ENCODE measurements at places on chromosomes 4 and X.

- no peak for DNase-seq
Measured at GRCh38 chr4:53049528-53049927, 187.4 kb downstream of the RASL11B start.

DNA sequence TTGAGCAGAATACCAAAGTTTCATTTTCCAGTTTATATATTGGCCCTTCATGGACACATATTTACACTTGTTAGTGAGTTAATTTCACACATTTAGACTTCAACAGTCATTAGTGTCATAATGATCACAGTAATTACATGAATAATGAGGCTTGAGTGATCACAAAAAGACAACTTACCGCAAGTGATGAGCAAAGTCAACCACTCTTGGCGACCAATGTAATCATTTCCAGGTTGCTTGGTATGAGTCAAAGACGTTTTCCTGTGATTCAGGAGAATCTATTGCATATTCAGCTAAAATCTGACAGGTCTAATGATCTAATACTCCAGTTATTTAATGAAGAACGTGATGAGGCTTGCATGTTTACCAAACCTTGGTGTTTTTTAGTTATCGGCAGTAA is 407.9 kb upstream of the TENM3 start:
- no peak for DNase-seq

- no peak for DNase-seq
Measured at GRCh38 chr4:25423548-25423947, 46.5 kb downstream of the ANAPC4 start.

GRCh38 chrX:119067023-119067739 is 5.6 kb upstream of the CT47C1 start:
- no peak for DNase-seq

GRCh38 chrX:105190252-105190853 is 30.1 kb downstream of the TEX13A start:
- DNase-seq: no peak

GRCh38 chr4:5866841-5867813 is 25.8 kb downstream of the CRMP1 start:
- no peak for DNase-seq

- DNase-seq: no peak
Measured at GRCh38 chr4:58587856-58588255, 1477.7 kb upstream of the IGFBP7 start.

- no peak for DNase-seq
Measured at GRCh38 chrX:53281321-53281822, at the start of gene IQSEC2. TSS of gene IQSEC2 (minus strand) at chrX:53281584.

GRCh38 chr4:39730072-39730471 is 32.1 kb downstream of the UBE2K start:
- DNase-seq: no peak

DNA sequence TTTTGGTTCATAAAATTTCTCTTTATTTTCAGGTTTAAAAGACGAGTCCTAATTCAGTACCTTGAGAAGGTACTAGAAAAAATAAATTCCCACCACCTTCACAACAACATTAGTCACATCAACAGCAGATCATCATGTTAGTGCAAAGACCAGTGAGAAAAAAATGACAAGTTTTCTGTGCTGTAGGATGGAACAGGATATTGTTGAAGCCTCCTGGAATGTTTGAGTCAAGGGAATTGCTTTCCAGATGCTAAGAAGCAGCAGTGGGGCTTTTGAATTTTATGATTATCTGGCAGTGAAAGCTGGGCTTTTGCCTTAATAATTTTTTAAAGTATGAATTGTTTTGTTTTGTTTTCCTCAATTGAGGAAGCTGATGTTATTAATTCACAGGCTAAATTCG is 61.0 kb downstream of the INTS6L start:
- no peak for DNase-seq

GRCh38 chr4:127622621-127622920 is 10.2 kb upstream of the INTU start:
- no peak for DNase-seq

DNA sequence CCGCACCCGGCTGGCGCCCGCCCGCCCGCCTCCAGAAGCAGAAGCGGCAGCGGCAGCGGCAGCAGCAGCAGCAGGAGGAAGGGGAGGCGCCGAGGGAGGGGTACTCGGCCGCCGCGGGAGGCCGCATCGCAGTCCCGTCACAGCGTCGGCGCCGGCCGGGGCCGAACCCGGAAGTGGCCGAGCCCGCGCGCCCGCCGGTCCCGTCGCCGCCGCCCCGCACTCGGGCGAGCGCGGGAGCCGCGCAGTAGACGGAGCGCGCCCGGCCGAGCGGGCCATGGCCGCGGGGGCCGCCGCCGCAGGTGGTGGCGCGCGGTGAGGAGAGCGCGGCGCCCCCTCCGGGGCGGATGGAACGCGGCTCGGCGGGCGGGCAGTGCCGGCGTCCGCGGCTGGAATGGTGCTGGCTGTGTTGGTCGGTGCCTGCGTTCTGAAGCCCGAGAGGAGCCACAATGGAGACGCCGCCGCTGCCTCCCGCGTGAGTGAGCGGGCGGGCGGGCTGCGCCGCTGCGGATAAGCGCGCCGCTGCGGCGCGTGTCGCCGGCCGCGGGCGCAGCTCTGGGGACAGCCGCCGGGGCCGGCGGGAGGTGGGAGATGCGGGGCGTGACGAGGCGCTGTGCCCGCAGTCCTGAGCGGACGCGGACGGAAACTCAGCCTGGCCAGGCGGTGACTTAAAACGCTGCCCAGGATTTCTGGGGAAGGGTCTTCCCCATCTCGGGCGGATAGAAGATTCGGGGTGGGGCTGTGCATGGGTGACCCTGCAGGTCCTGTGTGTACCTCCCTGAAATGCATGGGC is at the start of gene KLHL2:
Gene KLHL2, plus strand, starts transcription at position 131 of the 790 bp plus-strand sequence. Its CDS starts 316 bp downstream, at position 447.
- peak; percentile 40 for DNase-seq

DNA sequence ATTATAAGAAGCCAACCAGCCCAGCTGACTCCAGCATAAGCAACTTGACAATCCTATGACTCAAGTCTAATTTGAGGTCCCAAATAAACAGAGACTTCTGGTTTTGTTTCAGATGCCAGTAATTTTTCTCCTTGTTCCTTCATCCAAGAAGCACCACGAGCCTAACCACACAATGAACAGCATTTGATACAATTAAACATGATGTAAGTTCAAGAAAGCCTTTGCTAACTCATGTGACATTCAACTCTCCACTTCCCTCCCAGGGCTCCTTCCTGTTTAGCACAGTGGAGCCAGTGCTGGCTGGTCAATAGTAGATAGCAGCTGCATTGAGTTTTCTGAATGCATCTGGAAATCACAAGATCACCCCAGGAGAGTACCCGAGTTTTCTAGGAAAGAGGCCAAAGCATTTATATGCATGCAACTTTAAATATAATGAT is 206.3 kb downstream of the ARHGAP24 start:
- no peak for DNase-seq

DNA sequence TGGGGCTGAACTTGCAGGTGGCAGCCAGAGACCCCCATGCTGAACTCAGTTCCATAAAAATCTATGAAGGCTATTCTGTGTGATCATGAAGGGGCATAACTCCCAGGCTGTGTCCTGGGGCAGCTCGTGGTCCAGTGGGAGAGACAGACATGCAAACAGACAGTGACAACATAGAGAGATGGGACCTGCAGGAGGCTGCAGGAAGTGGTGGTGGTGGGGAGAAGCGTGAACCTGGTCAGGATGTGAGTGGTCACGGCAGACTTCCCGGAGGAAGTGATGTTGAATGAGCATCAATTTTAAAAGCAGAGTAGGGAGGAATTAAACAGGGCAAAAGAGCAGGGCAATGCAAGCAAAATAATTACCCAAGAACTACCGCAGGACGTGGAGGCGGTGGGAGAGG is 23.2 kb upstream of the SORCS2 start:
- no peak for DNase-seq

DNA sequence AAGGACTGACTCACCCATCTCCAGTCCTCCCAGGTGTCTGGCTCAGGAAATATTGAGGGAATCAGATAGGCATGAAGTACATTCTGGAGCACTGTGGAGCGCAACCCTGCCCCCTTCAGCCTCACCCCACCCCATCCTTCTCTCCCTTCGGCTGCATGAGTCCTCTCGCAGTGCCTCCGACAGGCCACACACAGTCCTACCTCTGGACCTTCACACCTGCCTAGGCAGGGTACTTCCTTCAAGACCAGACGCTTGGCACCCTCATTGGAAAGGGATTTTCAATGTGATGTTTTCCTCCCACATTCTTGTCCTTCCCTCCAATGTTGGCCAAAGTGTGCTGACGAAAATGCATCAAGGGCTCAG is 26.8 kb upstream of the PPP2R2C start:
- DNase-seq: no peak

GRCh38 chr4:185713272-185713671 is 98.7 kb downstream of the SORBS2 start:
- no peak for DNase-seq

DNA sequence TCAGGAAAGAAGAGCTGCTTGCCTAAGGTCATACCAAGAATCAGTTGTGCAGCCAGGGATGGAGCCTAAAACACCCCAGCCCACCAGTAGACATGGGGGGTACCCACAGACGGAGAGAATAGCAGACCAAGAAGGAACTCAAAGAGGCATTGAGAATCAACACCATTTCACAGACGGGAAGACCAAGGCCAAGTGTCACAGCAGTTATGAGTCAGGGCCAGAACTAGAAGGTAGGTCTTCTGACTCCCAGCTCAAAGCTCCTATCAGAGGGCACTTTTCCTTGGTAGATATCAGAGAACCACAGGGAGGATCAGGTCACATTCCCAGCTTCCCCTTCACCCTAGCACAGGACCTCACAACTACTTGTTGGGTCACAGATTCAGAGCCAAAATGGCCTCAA is 14.5 kb downstream of the OTUD5 start:
- no peak for DNase-seq

- DNase-seq: no peak
Measured at GRCh38 chrX:129574214-129574613, 34.2 kb downstream of the OCRL start.

GRCh38 chr4:89008166-89008565 is 48.8 kb downstream of the FAM13A start:
- DNase-seq: no peak

GRCh38 chrX:108584617-108585211 is 145.1 kb downstream of the COL4A5 start:
- DNase-seq: no peak

DNA sequence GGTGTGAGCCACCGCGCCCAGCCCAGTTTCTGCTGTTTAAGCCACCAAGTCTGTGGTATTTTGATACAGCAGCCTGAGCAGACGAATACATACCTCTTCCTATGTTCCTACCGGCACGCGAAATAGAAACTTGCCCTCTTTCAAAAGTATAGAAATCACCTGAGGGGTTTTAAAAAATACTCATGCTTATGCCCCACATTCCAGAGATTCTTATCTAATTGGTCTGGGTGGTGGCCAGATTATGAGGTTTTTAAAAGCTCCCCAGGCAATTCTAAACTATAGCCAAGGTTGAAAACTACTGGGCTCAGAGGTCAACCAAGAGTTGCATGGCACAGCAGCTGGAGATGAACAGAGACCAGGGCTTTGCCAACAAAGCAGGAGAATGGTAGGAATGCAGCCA is 24.9 kb upstream of the HUWE1 start:
- DNase-seq: no peak

DNA sequence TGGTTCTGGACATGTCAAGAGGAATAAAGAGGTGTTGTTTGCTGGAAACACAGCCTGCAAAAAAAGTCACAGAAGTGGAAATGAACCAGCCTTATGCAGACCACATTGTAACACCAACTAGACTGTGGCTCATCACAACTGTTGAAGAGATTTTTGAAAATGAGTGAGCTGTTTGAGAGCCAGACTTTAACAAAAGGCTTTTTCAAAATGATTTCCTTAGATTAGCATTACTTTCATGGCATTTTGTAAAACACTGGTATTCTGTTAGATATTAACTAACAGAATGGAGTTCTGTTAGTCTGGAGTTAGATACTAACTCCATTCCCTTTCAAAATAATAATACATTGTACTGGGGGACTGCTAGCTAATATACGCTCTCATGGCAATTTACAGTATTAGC is 60.6 kb upstream of the GABRA2 start:
- no peak for DNase-seq

GRCh38 chrX:66633541-66633940 is 5.3 kb downstream of the EDA2R start:
- DNase-seq: no peak

DNA sequence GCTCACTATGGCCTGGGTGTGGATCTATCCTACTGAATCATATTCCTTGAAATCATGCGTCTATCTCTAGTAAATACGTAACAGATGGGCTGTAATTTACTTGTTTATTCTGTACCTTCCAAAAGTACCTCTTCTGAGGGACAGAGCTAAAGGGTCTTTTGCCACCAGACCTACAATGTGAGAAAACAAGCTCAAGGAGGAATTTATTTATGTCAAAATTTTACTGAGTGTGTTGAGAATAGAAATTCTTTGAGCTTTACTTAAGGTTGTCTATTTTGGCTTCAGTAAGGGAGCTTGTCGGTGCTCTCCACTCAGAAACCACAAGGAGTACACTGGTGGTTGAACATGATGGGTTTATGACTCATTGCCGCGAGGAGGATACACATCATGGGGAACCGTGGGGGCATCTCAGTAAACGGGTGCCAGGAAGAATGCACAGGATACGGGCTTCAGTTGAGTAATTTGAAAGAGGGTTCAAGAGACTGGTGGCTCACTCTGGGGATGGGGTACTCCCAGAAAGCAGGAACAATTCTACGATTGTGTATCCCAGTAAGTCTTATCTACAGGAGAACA is 3.0 kb downstream of the ANK2 start:
- DNase-seq: no peak

GRCh38 chr4:15396157-15396800 is 31.6 kb upstream of the C1QTNF7 start:
- DNase-seq: peak; percentile 26

DNA sequence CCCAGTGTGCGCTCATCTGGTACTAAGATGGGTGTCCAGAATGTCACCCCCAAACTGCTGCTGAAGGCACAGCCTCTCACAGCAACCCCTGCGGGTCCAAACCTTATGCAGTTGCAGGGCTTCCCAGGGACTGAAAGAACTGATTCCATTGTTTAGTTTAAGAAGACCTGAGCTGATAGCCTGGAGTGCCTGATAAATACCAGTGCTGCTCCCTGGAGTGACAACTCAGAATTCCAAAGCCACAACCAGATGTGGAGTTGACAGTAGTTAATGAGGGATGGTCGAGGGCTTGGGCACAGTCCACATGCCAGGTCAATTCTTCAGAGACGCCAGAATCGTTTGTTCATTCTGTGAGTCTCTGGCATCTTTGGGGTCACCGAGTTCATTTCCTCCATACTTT is 71.2 kb downstream of the LNX1 start:
- no peak for DNase-seq

- no peak for DNase-seq
Measured at GRCh38 chr4:40328383-40328782, 6.8 kb upstream of the CHRNA9 start.

DNA sequence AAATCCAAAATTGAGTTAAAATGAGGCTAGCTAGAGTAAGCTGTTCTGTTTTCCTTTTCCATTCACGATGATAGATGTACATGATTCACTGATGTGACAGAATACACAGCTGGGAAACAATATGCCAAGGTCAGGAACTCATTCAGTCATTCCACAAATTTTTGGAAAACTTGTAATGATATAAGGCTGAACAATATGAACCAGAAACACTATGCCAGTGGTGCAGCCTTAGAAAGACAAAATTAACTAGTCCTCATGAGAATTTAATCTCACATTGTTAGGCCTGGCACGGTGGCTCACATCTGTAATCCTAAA is 50.0 kb upstream of the NDST3 start:
- DNase-seq: no peak

All from stimulated activated CD4-positive, alpha-beta T cell treated with anti-CD3 and anti-CD28 coated beads, Interleukin-1b, Interleukin-23, amount 100 ng/mL, for 1 hour (primary cell).